ENCODE measurements at places on chromosomes 7 and 10.

GRCh38 chr7:30853576-30853975 lies 58.1 kb upstream of the AQP1 start:
- no peak for DNase-seq

DNA sequence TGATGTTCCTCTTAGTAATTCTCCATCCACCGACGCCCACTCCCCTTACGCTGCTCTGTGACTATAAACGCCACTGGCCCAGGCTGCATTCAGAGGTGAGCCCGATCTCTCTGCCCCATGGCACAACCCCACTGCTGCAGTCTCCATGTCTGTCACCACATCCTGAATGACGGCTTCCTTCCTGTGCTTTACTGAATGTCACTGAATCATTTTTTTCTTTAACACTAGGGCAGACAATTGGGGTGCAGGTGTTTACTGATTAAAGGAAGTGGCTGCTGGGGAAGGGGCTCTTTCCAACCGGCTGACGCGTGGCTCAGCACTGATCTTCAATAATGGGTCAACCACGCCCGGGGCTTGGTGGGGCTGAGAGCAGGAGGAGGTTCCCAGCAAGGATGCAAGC lies 208.3 kb downstream of the USP6NL start:
- DNase-seq = peak; percentile 7

DNA sequence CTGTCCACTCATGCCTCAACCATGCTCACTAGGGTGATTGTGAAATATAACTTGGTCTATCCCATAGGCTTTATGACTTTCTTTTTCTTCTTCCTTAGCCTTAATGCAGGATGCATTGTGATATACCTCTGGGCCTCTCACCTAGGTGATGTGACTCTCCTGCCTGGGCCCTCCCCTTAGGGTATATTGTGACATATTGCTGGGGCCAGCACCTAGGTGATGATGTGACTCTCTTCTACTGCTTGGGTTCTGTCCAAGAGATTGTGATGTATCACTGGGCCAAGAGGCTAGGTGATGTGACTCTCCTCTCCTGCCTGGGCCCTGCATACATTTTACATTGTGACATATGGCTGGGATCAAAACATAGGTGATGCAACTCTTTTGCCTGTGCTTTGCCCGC lies 14.7 kb upstream of the ZNF107 start:
- DNase-seq = no peak

DNA sequence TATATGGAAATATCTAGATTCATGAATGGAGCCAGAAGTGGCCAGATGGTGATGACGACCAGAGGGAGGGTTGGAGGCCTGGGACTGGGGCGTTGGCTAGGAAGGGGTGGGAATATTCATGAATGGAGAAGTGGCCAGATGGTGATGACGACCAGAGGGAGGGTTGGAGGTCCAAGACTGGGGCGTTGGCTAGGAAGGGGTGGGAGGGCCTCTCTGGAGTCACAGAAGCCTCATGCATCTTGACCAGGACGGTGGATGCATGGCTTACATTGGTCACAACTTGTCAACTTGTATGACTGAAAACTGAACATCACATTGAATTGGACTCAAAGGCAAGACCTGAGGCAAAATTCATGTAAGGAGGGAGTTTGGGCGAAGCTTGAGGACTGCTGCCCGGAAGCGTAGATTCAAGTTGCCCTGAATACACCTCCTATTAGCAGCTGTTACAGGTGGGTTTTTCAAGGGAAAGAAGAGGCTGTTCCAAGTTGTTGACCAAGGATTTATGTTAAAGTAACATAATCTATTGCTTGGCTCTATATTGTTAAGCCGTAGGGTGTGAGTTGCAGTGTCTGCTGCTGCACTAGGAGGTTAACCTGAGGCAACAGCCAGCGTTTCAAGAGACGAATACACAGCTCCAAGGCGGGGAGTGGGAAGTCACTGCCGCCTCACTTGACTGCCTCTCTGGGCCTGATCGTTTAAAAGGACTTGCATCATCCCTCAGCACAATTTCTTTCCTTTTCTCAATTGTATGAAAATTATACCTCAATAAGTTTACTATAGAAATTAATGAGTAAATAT lies 55.1 kb upstream of the FAM20C start:
- DNase-seq = peak; percentile 31

GRCh38 chr10:67803588-67804394 lies 34.2 kb downstream of the DNAJC12 start:
- DNase-seq = no peak

GRCh38 chr7:71694665-71695064 lies 562.7 kb downstream of the GALNT17 start:
- DNase-seq = peak; percentile 28

DNA sequence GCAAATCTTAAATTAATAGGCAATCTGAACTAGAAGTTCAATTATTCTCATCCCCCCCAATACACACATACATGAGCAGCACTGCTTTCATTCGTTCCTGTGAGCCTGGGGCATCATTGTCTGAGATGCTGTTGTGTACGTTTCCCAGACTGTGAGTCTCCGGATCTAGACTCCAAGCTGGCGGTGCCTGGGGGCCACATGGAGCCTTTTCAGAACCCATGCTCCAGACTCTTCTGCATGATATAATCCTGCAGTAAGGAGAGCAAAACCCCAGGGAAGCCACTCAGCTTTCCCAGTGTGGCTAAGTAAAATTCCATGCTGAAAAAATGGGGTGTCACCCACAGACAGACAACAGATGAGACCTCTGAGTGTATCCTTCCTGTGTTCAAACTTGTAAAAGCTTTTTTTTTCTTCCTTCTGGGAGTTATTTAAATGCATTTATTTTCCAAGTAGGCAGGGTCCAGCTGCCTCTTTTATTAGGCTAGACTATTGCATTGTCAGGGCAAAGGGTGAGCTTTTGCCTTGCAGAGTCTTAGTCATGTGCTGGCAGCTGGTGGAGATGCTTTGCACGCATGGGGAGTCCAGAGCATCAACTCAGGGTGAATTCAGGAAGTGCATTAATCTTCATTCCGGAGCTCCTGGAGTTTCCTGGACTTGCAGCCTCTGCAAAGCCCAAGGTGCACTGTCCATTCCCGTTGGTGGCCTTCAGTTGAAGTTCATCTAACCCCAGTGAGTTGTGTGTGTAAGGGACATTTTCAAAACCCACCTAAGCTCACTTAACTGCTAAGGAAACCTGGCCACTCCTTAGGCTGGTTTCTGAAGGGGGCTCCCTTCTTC lies 185.7 kb upstream of the ADO start:
- peak; percentile 96 for DNase-seq

GRCh38 chr7:29041991-29042390 lies 83.9 kb upstream of the TRIL start:
- no peak for DNase-seq

GRCh38 chr7:47326220-47326619 lies 255.7 kb downstream of the TNS3 start:
- DNase-seq = no peak

- no peak for DNase-seq
These were observed 41.7 kb upstream of the HSPA12A start for GRCh38 chr10:116784035-116784434.

- DNase-seq = no peak
These were observed 26.6 kb upstream of the NKX6-2 start for GRCh38 chr10:132812520-132812919.

DNA sequence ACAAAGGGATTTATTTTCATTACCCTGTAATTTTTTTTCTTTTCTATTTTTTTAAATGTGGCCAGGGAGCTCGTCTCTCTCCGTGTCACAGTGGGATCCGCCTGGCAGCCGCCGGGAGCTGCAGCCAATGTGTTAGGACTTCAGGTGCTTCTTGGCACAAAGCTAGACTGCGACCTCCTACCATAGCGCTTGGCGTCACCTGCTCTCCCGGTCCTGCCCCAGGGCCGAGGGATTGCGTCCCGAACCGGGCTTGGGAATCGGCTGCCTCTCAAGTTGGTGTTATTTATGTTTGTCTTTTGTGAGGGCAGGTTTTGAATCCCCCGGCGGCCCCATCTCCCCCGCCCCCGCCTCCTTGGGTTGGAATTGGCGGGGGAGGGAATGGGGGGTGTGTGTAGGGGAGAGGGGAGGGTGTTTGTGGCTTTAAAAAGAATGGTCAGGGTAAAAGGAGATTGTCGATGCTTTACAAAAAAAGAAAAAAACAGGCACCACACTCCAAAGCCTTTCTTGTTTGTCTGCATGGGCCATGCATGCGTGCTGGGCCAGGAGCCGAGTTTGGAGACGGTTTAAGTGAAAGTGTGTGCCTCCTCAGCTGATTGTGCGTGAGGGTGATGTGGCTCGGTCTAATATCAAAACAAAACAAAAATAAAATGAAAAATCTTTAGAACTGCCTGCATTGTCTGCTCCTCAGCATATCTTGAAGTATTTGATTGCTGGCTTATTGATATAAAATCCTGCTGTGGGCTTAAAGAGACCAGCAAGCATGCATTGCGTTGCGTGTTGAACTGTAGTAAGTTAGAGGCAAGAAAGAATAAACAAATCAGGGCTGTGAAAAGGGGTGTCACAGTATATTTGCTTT lies 1.2 kb downstream of the PPP1R9A start:
- DNase-seq = no peak

DNA sequence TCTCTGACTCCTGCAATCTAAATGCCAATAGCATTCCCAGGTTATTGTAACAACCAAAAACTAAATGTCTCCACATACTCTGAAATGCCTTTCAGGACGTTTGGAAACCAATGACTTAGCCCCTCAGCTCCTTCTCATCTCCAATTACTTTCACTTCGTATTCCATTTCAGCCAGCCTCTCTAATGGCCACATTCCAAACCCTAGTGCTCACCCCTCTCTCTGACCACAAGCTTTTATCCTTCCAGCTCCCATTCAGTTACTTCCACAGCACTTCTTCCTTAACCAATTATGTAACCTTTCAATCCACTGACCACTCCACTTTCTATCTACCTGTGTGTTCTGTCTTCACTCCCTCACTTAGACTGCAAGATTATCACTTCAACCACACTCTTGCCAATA lies 4.3 kb downstream of the NOC3L start:
- DNase-seq = peak; percentile 6

DNA sequence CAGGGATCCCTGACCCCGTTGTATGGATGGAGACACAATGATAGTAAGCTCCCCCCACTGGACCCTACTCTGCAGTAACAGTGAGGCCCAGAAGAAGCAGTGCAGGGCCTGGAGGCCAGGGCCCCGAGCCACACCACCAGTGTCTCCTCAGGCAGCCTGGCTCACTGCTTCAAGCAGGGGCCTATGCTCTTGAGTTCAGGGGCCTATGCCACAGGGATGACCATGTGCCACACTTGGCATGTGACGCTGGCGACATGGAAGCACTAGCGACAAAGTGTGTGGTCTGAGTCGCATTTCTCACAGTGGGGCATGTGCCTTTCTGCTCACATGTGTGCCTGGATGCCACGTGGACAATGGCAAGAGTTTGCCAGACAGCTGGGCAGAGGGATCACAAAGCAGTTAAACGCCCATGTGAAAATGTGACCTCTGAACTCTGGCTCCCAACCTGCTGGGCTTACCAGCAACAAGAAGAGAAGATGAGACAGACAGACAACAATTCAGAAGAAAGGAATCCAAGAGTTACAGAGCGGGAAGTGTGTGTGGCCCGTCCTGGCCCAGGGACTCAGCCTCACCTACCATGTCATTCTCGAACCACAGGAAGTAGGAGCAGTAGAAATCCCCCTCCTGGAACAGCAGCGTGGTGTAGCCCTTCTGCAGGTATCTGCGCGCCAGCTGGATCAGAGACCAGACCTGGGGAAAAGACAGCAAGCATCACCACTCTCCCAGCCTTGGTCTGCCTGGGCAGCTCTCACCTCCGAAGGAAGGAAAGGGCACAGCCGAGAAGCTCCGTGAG lies 4.7 kb upstream of the PYROXD2 start:
- DNase-seq = no peak

DNA sequence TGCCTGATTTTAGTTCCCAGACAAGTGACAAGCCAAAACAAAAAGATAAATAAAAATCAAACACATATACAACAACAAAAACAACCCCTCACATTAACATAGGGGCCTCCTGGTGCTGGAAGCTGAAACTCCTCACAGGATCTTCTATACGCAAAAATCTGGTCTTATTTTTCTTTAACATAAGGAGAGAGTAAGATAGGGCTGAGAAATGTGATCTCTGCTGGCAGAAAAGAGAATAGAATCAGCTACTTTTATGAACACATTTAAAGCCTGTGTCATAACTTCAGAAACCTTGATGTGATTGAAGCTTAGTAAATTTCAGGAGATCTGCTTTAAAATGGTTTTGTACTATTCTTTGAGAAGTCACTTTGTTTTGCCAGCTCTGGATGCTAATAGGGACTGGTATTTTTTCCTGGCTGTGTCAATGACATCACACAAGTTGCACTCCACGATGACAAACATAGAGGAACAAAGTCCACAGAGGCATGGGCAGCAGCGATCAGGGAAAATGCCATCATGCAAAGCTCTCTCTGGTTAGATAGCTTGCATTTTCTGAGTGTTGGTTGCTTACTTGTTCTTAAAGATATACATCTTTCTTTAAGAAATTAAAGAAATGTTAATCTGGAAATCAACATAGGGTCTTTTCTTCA lies 176.6 kb upstream of the SP4 start:
- DNase-seq = no peak

DNA sequence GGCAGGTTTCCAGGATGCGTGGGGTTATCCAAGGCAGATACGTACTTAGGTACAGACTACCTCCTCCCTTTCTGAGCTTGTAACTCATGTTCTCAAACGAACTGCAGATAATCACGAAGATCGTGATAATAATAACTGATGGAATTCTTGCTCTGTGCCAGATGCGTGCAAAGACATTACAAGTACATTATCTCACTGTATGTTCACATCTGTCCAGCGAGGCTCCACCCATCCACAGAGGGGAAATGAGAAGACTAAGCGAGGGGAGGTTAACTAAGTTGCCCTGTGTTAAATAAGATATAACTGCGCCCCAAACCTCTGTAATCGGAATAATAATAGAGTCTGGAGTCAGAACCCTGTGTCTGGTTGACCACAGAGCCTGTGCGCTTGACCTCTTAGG lies 1.9 kb downstream of the GALNT17 start:
- no peak for DNase-seq

GRCh38 chr10:75063461-75064230 lies 47.8 kb upstream of the SAMD8 start:
- DNase-seq = no peak

DNA sequence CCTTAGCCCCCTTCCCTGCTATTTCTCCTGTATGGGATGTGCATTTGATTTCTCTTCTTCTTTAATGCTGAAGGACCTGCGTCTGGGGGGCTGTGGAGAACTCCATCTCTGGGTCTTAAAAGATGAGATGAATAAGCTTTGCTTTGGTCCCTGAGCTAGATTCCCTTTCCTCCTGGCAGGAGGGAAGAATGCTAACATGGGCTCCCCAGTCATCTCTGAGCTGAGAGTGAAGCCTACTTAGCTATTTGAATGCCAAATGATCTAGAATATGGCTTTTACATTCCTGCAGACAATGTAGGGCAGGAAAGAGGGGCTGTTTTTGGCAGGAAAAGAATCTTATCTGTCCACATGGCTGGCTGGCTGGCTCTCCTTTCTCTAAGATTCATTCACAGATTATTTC lies 62.6 kb upstream of the EFCAB10 start:
- DNase-seq = no peak

GRCh38 chr10:109996225-109996624 lies 11.6 kb upstream of the ADD3 start:
- DNase-seq = peak; percentile 79

Data from MV-4-11 (cell line).